ENCODE measurements at places on chromosomes 7 and 10.

DNA sequence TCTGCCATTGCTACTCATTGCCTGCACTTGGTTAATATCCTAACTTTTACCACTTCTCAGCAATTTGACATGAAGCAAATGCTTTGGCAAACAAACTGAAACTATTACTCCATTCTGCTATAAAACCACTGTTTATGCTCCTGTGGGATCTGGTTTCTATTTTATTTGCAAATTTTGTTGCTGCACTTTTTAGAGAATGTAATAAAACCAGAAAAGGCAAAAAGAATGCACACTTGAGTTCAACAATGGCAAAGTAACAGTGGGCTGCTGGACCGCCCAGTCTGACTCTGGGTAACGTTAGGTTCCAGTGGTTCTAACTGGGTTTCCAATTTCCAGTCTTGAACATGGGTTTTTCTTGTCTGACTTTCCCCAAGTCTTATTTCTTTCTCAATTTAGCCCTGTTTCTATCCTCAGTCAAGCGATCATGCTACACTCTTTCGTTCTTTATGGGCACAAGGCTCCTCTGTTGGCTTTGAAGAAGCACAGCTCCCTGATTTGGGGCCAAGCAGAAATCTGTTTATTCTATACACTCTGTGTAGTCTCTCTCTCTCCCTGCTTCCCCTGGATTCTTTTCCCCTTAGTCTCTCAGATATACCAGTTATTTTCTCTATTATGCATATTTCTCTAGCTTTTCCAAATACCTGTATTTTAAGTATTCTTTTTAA, 129.2 kb upstream of the FAM3C start:
- DNase-seq, result no peak

GRCh38 chr10:122525788-122526187, 34.8 kb upstream of the DMBT1 start:
- no peak for DNase-seq

DNA sequence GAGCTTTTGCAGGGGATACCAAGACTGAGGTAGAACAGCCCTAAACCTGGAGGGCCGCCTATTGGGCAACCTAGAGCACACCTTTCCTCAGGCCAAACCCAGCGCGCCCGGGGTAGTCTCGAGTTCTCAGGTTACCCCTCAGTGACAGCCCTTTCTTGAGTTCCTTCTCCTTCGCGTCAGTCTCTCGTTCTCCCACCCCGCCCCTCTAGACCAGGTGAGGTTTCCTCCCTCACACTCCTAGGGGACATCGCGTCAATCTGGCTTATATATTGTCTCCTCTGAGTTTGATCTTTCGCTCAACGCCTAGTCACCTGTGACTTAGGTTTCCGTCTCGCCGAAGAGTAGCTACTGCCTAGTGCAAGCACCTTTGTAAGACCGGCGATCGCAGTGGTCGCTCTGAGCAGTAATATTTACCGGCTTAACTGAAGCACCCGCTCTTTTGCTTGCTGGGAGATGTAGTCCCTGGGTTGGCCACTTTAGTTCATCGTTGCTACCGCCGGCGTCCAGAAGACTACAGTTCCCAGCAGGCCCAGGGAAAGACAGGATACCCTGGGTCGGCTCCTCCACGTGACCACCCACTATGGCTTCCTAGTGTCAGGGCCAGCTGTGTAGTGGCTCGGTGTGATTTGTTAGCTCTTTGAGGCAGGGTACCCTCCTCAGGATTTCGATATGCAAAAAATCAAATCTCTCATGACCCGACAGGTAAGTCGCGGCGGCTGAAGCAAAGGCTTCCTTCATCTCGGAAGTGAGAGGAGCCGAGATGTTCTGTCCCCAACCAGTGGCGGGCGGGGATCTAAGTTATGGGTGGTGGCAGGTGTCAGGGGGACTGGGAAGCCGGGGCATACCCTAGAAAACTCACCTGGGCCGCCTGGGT, at the start of gene VPS50:
VPS50 (plus strand) TSS at position 568 of the 874 bp plus-strand sequence; CDS start at position 670, 102 bp downstream.
- peak; percentile 88 for DNase-seq

GRCh38 chr7:101940830-101941229, 123.4 kb downstream of the CUX1 start:
- DNase-seq, result no peak

- DNase-seq, result no peak
Observed at GRCh38 chr10:52740913-52741675, 31.5 kb downstream of the MBL2 start.

DNA sequence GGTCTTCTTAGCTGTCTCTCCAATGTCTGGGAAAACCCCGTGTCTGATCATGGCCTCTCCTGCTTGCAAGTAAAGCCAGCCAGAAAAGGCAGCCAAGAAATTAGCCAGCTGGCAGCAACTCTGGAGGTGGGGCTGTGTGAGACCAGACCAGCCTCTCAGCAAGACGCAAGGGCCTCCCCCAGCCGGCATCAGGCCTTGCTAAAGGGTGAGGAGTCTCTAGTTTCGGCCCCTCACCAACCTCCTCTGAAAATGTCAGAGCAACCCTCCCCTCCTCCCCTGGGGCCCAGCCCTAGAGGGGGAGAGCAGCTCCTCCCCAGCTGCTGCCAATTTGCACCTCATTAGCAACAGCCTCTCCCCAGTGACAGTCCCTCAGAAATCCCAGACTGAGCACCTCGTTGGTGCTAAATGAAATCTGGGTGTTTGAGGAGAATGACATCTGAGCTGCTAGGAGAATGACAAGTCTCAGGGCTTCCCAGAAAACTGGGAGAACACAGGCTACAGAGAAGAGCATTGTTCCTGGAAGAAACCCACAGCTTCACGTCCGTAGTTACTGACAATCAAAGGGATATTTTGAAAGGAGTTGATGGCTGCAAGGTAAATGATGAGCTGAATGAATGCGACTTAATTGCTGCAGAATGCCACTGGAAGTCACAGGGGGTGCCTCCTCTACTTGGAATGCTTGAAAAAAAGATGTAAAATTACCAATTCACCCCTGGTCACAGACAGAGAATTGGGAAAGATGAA, 25.9 kb downstream of the DGKI start:
- no peak for DNase-seq

DNA sequence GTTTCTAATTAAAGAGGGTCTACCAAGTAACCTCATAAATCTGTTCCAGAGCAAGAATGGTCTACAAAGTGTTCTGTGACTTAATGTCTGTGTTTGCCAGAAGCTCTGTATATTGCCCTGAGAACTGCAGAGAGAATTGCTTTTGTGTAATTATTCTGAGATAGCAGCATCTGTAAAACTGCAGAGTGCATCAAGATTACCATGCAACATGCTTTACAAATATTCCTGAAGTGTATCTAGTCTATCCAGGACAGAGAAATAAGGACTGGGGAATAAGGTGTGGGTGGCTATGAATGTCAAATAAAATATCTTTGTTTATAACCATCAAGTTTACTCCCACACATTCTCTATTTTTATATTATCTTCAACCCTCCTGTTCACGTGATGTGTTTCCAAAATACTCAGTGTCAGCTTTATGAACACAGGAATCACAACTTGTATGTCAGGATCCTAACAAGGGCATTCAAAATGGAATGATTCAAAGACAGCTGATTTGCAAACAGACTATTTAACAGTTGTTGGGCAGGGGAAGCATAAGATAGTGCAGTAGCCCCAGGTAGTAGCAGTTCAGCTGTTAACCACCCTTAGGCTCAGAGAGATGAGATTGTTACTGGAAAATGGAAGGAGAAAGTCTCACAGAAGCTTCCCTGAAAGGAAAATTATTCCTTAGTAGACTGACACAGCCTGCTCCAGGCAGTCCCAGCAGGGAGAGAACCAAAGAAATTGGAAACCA, 15.3 kb upstream of the LIPA start:
- DNase-seq, result no peak

GRCh38 chr7:49763791-49764190, 9.6 kb upstream of the VWC2 start:
- DNase-seq, result no peak

GRCh38 chr10:92655426-92655825, 34.3 kb upstream of the HHEX start:
- no peak for DNase-seq

DNA sequence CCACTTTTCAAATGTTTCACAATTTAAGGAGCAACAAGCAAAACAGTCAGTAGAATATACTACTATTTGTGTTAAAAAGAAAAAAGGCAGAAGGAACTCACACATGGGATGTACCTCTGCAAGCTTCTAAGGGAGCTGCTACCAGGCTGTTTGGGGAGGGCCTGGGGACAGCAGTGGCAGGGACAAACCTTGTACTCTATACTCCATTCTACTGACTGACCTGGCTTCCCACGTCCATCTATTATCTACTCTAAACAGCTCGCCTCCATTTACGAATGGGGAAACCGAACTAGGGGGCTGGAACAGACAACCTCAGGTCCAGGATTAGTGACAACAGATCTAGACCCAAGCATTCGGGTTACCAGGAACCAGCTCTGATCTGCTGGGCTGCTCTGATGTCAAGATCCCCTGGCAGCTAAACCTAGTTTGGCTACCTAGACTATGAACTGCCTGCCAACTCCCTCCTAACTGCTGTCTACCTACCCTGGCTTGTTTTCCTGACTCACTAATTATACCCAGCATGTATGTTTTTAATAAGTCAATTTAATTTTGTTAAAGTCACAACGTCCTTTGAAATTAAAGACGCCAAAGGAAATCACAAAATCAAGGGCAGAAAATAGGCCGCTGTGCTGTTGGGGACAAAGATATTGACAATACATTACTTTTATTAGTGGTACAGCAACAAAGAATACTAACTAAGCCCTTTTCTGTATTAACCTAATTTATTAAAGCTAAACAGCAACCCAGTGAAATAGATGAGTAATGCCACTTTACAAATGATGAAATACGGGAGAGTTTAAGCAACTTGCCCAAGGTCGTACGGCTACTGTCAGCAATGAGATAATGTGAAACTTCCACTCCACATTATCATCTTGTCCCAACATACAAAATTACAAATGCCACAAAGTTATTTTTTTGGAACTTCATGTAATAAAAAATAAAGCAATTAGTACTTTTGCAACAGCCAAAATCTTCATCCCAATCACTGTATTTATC, 5.3 kb downstream of the PSAP start:
- DNase-seq, result no peak

- DNase-seq, result no peak
Observed at GRCh38 chr10:78846760-78847159, 222.0 kb upstream of the ZMIZ1 start.

GRCh38 chr10:33095867-33096815, 138.1 kb upstream of the ITGB1 start:
- no peak for DNase-seq

GRCh38 chr10:131277969-131278368, 33.6 kb downstream of the TCERG1L start:
- DNase-seq, result no peak

DNA sequence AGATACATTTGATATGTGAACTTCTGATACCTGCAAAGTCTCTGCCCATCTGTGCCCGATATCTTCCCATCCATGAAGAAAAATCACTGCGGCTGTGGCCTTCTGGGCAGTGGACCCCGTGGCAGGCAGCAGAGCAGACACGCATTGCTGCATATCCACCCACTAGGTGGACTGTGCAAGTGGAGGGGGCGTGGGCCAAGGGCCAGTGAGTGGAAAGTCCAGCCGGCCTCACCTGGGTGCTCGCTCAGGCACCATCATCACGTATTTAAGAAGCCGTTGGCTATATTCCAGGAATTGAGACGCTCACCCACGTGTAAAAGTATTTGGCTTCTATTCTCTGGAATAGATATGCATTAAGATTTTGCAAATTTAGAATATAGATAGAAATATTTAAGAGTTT, 30.8 kb upstream of the SLC13A1 start:
- DNase-seq, result no peak

DNA sequence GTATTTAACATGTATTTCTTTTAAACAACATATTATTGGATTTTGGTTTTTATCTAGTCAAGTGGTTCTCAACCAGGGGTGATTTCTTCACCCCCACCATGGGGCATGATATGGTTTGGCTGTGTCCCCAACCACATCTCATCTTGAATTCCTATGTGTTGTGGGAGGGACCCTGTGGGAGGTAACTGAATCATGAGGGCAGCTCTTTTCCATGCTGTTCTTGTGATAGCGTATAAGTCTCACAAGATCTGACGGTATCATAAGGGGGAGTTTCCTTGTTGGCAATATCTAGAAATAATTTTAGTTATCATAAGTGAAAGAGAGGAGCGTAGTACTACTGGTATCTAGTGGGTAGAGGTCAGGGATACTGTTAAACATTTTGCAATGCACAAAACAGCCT, 37.6 kb downstream of the TMEM168 start:
- no peak for DNase-seq

- DNase-seq, result no peak
Observed at GRCh38 chr10:69641261-69641980, 11.4 kb downstream of the FAM241B start.

DNA sequence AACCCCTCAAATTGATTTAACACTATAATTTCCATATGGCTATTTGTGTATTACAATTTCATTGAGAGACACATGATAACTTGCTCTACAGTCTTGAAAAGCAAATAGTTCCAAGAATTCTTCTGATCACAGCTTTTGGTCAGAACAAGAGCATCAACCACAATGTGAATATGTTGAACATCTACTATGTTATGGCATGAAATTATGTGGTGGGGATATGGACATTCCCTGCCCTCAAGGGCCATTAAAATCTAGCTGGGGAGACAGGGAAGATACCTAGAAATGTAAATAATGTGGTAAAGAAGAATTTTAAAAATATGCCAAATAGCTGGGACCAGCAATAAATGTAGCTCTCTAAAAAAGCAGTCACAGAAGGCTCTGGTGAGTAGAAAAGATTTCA, 262.2 kb downstream of the FZD1 start:
- DNase-seq, result no peak

DNA sequence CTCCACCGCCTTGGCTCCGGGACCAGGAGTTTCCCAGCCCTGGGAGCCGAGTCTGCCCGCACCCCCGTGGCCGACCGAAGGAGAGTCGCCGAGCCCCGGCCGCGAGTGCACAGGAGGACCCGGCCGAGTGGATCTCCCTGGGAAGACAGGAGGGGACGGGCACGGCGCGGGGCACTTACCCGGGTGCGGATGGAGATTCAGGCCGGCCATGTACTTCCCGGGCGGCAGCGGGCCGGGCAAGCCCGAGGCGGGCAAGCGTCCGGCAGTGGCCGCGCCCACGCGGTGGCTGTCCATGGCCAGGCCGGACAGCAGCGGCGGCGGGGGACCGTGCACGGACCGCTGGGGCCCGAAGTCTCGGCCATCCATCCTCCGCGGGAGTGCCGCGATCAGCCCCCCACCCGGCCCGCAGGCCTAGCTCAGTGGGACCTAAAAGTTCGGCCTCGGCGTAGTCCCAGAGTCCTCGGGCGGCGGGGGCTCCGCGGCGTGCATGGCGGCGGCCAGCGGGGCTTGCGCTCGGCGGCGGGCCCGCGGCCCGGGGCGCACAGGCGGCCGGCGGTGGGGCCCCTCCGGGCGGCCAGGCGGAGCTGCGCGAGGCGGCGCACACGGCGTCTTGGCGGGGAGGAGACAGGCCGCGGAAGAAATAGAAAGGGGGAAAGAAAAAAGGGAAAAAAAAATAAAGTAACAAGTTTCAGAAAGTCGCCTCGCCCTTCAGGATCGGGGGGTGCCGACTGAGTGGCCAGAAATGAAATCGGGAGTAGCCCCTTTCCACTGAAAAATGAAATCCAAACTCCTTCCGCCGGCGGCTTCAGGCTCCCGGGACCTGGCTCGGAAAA, 2.5 kb downstream of the TNRC18 start:
- DNase-seq, result no peak

GRCh38 chr10:78464118-78464855, 430.6 kb downstream of the RPS24 start:
- DNase-seq, result no peak

- DNase-seq, result no peak
Observed at GRCh38 chr7:130352194-130353074, 7.8 kb downstream of the CPA5 start.
